Mesenchymal stem cell (in vitro differentiated cells and primary cell): ENCODE measurements at places on chromosomes 1 and 21.

DNA sequence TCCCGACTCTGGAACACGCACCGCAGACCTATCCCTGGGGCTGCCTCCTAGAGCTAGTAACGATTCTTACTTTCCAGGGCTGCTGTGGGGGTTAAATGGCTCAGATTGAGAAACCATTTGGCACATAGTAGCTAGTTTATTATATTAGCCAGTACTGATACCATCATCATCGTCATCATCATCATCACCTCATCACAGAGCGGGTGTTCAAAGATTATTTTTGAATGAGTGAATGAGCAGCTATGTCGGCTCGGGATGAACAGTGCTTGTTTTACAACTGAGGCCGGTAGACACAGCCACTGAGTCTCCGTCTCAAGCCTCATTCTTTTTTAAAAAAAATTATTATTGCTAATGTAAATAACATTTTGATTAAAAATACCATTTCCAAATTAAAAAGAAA lies 13.5 kb upstream of the AJAP1 start:
- no peaks in the 10 kb centered on the region for H3K36me3 ChIP-seq
- H3K4me1 ChIP-seq = no peaks in the 10 kb centered on the region
- DNase-seq = no peak
- no peaks in the 10 kb centered on the region for H3K27me3 ChIP-seq
- no peak overlapping the region for H3K27ac ChIP-seq

GRCh38 chr1:32521165-32521564 lies 18.1 kb upstream of the ZBTB8A start:
- H3K27ac ChIP-seq = no peak overlapping the region
- H3K4me3 ChIP-seq = peak overlapping the region; percentile 61
- no peaks in the 10 kb centered on the region for H3K36me3 ChIP-seq

DNA sequence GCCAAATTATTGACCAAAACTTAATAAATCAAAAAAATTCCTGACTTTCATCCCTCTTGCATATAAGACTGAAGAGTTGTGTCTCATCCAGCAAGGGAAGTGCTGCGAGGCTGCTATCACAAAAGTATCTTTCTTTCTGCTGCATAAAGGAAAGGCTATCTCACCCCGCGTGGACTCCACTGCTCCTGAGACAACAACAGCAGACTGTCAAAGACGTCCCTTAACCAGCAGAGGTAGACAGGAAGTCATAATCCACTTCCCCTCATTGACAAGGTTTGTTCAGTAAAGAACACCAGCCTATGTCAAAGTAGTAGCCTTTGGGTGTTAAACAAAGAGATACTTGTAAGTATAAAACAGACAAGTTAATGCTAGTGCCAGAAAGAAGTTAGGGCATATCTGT lies 29.4 kb downstream of the VPS26C start:
- no peak overlapping the region for H3K27ac ChIP-seq
- H3K4me1 ChIP-seq = no peaks in the 10 kb centered on the region
- no peak overlapping the region for H3K4me3 ChIP-seq
- H3K36me3 ChIP-seq = peaks cover 26% of the 10 kb centered on the region

GRCh38 chr1:207605444-207606361 lies 39.2 kb upstream of the CR1L start:
- H3K27me3 ChIP-seq = no peaks in the 10 kb centered on the region
- no peaks in the 10 kb centered on the region for H3K4me1 ChIP-seq
- H3K27ac ChIP-seq = no peak overlapping the region
- DNase-seq = no peak

DNA sequence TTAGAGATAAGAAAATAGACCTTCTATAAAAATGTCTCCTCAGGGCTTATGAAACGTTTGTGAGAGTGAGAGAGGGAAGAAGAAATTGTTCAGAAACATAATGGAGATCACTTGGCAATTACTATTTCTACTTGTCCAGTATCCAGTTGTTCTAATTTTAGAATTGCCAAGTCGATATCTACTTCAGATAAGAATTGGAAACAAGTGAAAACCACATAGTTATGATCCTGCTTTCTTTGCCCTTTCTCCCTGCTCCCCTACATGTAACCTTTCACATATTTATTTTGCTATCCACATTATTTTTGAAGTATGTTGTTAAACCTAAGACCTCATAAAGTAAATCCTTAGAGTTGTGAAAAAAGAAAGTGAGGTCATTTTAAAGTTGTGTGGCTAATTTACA lies 1154.7 kb upstream of the ADGRL2 start:
- DNase-seq = no peak
- H3K36me3 ChIP-seq = no peaks in the 10 kb centered on the region
- H3K4me3 ChIP-seq = no peak overlapping the region
- H3K27me3 ChIP-seq = no peaks in the 10 kb centered on the region

- no peaks in the 10 kb centered on the region for H3K36me3 ChIP-seq
- no peak for DNase-seq
- H3K4me1 ChIP-seq = no peaks in the 10 kb centered on the region
- H3K4me3 ChIP-seq = no peak overlapping the region
Measured at GRCh38 chr1:162944974-162945674, 84.1 kb upstream of the CCDC190 start.

DNA sequence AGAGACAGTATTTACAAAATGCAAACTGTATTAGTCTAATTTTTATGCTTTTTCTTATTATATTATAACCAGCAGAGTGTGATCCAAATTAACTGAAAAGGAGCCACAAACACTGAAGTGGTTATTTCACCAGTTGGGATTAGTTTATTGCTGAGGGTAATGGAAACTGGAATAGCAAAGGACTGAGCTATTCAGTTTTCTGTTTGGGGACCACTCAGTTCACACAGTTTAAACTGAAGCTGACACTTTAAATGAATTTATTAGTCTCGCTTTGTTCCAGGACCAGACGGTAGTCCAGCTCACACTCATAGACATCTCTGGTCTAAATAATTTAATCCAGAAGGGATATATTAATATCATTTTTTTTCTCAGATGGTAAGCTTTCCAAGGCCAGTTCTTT lies 410.7 kb downstream of the LTN1 start:
- DNase-seq = no peak
- no peaks in the 10 kb centered on the region for H3K27me3 ChIP-seq
- no peak overlapping the region for H3K27ac ChIP-seq

DNA sequence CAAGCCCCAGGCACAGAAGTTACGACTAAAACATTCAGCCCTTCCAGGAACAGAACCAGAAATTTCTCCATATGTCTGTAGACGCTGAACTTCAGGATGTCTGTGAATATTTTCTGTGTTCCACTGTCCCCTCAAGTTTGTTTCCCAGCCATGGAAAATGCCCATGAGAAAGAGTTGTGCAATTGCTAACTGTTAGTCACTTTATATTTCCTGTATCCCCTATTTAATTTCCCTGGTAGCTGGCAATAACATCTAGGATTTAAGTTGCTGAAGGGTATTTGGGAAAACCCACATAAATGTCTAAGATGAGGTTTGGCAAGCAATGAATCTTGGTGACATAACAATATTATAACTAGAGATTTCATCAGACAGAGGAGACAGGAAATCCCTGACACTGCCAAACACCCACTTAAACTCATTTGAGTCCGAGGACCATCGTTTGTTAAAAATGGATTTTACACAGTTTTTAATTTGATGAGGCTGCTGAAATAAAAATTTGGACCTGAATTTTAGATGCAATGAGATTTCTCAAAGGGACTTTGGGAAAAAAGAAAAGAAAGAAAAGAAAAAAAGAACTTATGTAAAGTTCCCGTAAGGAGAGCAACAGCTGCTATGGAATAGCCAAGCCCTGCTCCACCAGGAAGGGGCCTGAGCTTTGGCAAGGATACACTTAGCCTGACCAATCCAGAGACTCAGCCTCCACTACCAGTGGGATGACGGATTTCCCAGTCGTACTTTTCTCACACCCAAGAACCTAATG lies 21.8 kb upstream of the ERRFI1 start:
- no peaks in the 10 kb centered on the region for H3K36me3 ChIP-seq
- peaks cover 5% of the 10 kb centered on the region for H3K4me1 ChIP-seq
- H3K27ac ChIP-seq = peak overlapping the region; percentile 12

DNA sequence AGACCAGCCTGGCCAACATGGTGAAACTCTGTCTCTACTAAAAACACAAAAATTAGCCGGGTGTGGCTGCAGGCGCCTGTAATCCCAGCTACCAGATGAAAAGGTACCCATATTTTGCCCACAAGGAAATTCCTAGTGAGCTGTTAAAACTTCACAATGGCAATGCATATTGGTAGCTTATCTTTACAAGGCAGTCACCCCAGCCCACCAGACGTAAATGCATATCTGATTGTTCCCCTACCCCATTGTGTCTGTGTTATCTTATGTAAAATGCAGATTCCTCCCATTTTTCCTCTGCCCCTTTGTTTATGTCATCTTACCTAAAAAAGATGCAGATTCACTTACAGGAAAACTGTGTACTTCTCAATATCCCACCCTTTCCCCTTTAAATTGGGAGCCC lies 103.1 kb upstream of the SLC2A1 start:
- H3K36me3 ChIP-seq = no peaks in the 10 kb centered on the region
- H3K4me3 ChIP-seq = no peak overlapping the region
- H3K27me3 ChIP-seq = no peaks in the 10 kb centered on the region
- no peak for DNase-seq
- H3K4me1 ChIP-seq = peaks cover 14% of the 10 kb centered on the region

- H3K27ac ChIP-seq = no peak overlapping the region
- peaks cover 10% of the 10 kb centered on the region for H3K4me1 ChIP-seq
Measured at GRCh38 chr1:85464497-85465098, 361 bp downstream of the DDAH1 start.

DNA sequence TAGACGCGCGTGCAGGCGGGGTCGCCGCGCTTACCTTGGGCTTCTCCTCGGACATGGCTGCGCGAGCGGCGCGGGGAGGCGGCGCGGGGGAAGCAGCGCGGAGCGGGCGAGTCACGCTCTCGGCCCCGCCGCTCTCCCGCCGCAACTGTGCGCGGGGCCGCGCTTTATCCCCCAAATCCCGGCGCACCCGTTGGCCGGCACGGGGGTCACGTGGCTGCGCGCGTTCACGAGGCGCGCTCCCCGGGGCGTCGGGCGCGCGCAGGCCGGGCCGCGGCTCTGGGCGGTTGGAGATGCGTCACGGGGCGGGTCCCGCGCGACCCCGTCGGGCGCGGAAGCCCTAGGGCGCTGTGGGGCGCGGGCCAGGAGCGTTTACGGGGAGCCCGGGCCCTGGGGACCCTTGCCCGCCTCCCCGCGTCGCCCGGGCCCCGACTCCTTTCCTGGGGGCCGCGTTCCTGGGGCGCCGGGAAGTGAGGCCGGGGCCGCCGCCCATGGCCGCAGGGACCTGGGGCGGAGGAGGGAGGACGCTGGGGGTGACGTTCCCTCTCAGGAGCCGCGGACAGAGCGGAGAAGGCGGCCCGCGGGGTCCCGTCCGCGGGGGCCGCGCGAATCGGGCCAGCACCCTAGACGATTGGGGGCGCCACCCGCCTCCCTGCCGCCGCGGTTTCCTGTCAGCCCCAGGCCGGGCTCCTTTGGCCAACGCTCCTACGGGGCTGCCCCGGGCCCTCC lies at the start of gene SUMO3:
SUMO3 (minus strand) TSS at position 149 of the 726 bp plus-strand sequence; CDS start at position 55, 94 bp downstream.
- peaks cover 29% of the 10 kb centered on the region for H3K36me3 ChIP-seq
- peak; percentile 75 for DNase-seq
- peak within 1 kb of the TSS; percentile 82 for H3K4me3 ChIP-seq
- no peak within 1 kb of the TSS for H3K27ac ChIP-seq
- no peaks in the 10 kb centered on the region for H3K27me3 ChIP-seq

GRCh38 chr1:31166462-31166861 lies 73.2 kb downstream of the NKAIN1 start:
- no peak for DNase-seq
- no peaks in the 10 kb centered on the region for H3K27me3 ChIP-seq
- no peak overlapping the region for H3K27ac ChIP-seq
- H3K4me3 ChIP-seq = no peak overlapping the region

DNA sequence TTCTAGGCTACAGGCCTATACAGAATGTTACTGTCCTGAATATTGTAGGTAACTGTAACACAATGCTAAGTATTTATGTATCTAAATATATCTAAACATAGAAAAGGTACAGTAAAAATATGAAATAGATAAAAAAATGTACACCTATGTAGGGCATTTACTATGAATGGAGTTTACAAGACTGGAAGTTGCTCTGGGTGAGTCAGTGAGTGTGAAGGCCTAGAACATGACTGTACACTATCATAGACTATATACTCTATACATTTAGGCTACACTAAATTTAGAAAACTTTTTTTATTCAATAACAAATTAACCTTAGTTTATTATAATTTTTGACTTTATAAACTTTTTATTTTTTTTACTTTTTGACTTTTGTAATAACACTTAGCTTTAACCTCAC lies 136.9 kb downstream of the DUSP10 start:
- H3K27me3 ChIP-seq = no peaks in the 10 kb centered on the region
- no peaks in the 10 kb centered on the region for H3K36me3 ChIP-seq

GRCh38 chr1:239367196-239367810 lies 19.1 kb upstream of the CHRM3 start:
- no peak overlapping the region for H3K27ac ChIP-seq
- DNase-seq = no peak
- no peaks in the 10 kb centered on the region for H3K27me3 ChIP-seq
- H3K4me1 ChIP-seq = no peaks in the 10 kb centered on the region
- no peak overlapping the region for H3K4me3 ChIP-seq
- H3K36me3 ChIP-seq = no peaks in the 10 kb centered on the region

DNA sequence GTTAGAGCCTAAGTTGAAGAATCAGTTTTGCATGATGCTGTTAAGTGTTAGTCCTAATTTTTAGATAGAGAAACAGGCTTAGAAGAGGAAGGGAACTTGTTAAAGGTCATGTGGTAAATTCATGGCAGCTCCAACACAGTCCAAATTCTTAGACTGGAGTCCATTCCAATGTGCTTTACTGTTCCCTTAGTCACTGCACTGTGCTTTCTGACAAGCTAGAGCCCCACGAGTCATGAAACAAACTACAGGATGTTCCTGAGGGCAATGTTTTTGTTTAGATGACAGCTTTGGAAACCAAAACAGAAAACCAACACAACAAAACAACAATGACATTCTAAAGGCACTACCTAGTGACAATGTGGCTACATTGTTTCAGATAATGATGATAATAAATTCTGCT lies 23.1 kb upstream of the RGS4 start:
- H3K36me3 ChIP-seq = no peaks in the 10 kb centered on the region
- no peak overlapping the region for H3K4me3 ChIP-seq
- no peak overlapping the region for H3K27ac ChIP-seq
- DNase-seq = peak; percentile 48

DNA sequence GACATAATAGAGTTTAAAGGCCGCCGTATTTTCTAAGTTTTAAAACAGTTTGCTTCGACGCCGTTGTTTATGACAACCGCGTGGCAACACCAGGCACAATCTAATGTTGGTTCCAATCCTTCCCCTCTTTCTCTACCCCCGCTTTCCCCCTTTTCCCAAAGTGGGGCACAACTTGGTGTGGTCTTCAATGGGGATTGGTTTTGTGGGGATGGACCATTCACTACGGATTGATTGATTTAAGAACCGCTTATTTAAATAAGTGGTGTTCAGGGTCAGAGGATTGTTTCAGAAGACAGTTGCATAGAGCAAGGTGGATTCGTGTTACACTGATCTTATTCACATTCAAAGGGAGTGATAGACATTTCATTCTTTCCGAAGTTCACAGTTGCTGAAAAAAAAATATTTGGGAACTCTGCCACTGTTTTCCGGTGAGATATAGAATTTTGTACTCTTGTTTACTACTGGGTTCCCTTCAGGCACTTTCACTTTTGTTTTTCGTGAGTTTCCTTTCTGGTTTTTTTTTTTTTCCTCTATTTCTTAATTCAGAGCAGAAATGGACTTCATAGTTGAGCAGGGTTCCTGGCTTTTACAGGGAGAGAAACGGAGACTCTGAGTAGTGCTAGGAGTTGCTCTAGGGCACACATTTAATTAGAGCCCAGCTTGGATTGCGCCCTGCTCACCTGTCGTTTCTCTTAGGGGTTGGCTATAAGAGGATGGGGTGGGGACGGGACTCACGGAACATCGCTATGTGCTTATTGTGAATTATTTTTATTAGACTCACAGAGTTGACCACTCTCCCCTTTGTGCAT lies 79.6 kb upstream of the AK4 start:
- H3K36me3 ChIP-seq = no peaks in the 10 kb centered on the region
- no peak overlapping the region for H3K27ac ChIP-seq
- peak; percentile 56 for DNase-seq
- H3K27me3 ChIP-seq = no peaks in the 10 kb centered on the region
